ENCODE measurements at places on chromosomes 12 and 14.

DNA sequence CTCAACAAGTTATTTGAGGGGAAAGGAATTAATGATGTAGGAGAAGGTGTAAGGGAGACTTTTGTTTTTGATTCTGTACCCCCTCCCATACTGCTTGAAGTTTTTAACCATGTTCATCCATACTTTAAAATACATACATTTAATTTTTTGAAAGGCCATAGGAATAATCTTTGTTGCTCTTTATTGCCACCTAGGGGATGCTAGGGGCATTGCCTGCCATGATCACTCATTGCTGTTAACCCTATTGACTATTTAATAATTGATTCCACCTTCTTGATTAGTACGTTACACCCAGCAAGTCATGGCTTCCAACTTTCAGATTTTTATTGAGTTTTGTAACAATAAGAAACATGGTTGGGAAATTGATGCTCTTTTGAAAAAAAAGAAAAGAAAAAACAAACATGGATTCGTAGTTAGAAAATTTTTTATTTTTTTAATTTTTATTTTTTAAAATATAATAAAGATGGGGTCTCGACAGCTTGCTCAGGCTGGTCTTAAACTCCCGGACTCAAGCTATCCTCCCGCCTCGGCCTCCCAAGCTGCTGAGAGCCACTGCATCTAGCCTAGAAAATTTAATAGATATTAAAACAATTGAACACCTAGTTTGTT, 8.5 kb upstream of the PRKAB1 start:
- DNase-seq = no peak

- no peak for DNase-seq
These were observed 27.6 kb downstream of the KICS2 start for GRCh38 chr12:64194333-64195149.

GRCh38 chr12:8852119-8852518, 29.7 kb downstream of the A2ML1 start:
- DNase-seq = no peak

GRCh38 chr14:103314496-103315277, 19.4 kb upstream of the EIF5 start:
- no peak for DNase-seq

- peak; percentile 74 for DNase-seq
These were observed 16.1 kb downstream of the GPR68 start for GRCh38 chr14:91228112-91229004.

- DNase-seq = no peak
These were observed 46.4 kb downstream of the TCHP start for GRCh38 chr12:109946505-109946904.

DNA sequence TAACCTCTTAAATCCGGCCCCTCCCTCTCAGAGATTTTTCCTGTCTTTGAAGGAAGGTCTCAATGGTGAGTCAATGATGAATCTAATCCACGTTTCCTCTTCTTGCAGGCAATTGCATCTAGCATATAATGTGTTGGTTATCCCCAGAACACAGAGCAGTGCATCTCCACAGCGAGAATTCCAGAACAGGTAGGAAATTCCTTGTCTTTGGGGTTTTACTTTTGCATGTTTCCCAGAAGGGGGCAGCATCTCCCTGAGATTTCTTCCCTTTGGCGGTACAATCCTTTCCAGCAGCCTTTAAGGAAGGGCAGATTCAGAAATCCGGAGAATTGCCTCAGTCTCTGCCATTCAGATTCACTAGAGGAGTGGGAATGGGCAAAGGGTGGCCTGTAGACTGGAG, 128.0 kb downstream of the KCNA5 start:
- no peak for DNase-seq

GRCh38 chr14:104101086-104101621, 15.7 kb downstream of the ASPG start:
- DNase-seq = no peak

DNA sequence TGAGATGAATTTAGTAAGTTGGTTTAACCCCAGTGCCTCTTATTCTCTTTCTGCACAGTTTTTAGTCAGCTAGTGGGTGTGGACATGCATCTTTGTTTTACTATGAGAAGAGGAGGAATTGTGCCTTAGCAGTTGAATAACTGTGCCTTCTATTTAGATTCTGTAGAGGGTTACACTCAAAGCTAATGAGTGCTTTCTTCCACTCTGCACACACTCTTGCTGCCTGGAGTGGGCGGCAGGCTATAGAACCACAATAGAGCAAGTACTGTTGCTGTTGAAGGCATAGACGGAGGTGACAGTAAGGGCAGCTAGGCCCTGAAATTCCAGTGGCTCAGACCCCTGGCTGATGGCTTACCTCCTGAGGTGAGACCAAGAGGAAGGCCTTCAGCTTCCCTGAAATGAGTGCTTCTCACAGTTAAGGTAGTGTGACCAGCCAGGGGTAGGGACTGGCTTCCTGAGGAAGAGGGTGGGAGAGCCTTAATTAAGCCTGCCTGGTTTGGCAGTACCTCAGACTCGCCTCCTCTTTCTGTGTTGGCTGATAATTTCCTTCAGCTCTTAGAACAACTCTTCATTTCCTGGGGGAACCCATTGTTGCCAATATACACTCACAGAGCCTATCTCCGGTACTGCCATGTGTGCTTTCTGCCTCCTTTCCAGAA, 24.7 kb downstream of the SUSD6 start:
- DNase-seq = no peak

- no peak for DNase-seq
These were observed 113.9 kb downstream of the CACNA1C start for GRCh38 chr12:2166696-2167095.

GRCh38 chr12:109433618-109434017, 43.5 kb downstream of the KCTD10 start:
- no peak for DNase-seq

- DNase-seq = no peak
These were observed 1.1 kb downstream of the XRCC3 start for GRCh38 chr14:103714063-103714724.

DNA sequence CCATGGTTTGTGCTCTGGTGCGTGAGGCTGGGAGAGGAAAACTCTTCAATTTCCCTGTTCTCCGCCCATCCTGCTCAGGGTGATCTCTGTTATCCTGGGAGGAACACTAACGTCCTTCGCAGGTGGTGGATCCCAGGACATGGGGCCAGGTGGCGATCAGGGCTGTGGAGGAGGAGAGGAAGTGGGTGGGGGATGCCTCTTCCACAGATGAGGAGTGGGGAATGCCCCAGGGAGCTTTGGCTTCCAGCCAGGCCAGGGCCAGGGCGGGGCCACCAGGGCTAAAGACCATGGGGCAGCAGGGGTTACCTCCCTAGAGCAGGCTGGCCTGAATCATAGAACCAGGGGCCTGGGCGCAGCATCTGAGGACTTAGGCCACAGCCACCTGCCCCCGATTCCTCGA, 3.3 kb upstream of the KRT75 start:
- no peak for DNase-seq

DNA sequence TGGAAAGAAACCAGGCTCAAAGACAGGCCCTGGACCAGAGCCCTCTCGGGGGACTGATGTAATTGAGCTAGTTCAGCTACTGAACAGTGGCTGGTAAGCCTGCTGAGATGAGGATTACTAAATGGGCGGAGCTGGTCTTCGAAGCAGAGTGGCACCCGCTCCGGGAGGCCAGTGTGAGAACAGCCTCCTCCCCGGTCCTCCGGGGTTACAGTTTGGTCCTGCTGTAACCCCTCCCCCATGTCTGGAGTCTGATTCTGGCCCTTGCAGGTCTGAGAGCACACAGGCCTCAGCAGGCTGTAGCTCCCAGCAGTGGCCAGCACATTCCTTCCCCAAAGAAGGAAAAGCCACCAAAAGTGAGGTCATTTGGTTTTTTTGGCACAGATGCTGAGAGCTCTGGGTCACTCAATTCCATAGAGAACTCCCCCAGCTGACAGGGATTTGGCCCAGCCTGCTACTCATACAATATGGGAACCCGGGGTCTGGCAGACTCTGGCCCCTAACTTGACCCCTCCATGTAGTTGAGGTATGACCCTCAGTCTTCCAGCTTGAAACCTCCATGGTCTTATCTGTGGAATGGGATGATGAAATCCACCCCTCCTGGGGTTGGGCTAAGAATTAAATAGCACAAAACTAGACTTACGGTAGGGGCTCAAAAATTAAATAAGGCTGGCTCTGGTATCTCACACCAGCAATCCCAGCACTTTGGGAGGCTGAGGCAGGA, 39.0 kb downstream of the ACTN1 start:
- DNase-seq = no peak
